ENCODE measurements at places on chromosomes 12 and 14. TPM values are rescaled to one million over a fixed set of nuclear protein-coding genes. Genes with fewer than 3 reads are reported as not detected.

Gene PAWR
- 51.9 TPM for total RNA-seq

Gene TAS2R43
- not detected for total RNA-seq

Gene FERMT2
- total RNA-seq = 55.8 TPM

Gene CEBPE
- total RNA-seq = not detected

Gene PLEKHH1
- 2.7 TPM for total RNA-seq

Gene B3GNT4
- 0.77 TPM for total RNA-seq

Gene CBLN3
- total RNA-seq = 0.84 TPM

Gene PWP1
- 94.2 TPM for total RNA-seq

Gene DEGS2
- total RNA-seq = 2.7 TPM

Gene MUCL1
- total RNA-seq = not detected

Gene CPM
- 7.7 TPM for total RNA-seq

Gene KRT2
- total RNA-seq = not detected

Gene PFDN5
- total RNA-seq = 521 TPM

Gene TTC8
- 38.6 TPM for total RNA-seq

Gene BCAT1
- total RNA-seq = 13.1 TPM

Gene FGF6
- not detected for total RNA-seq

Gene PKP2
- total RNA-seq = 9.3 TPM

Gene CLEC6A
- total RNA-seq = not detected

Gene SLC25A21
- total RNA-seq = 0.53 TPM

Gene PRPH
- total RNA-seq = 2.2 TPM

Gene INSM2
- 0.04 TPM for total RNA-seq

Gene SMAGP
- 25.3 TPM for total RNA-seq

Gene SUDS3
- 13.2 TPM for total RNA-seq

Gene ASB2
- total RNA-seq = 0.76 TPM

Gene RTN1
- total RNA-seq = 0.03 TPM

Gene STRAP
- 200 TPM for total RNA-seq

Gene PTHLH
- total RNA-seq = 14.2 TPM

Gene PRH2
- total RNA-seq = not detected

Gene KRT79
- 0.06 TPM for total RNA-seq

Gene DHRS2
- 6.0 TPM for total RNA-seq

Gene CMAS
- 42.7 TPM for total RNA-seq

Gene BIN2
- 0.20 TPM for total RNA-seq

Gene PTPRO
- 0.09 TPM for total RNA-seq

Gene LHX5
- 0.06 TPM for total RNA-seq

Gene RD3L
- total RNA-seq = not detected

Gene SLC6A15
- total RNA-seq = 3.2 TPM

Gene TAS2R9
- total RNA-seq = not detected

Gene ADAMTS20
- not detected for total RNA-seq

Gene IL23A
- total RNA-seq = 0.40 TPM

Gene SLC10A1
- not detected for total RNA-seq

Measured in A549 treated with dexamethasone at 1 μM for 4 hours (cell line).